ENCODE measurements at places on chromosomes 3 and 15. TPM values are rescaled to one million over a fixed set of nuclear protein-coding genes. Genes with fewer than 3 reads are reported as not detected.

DNA sequence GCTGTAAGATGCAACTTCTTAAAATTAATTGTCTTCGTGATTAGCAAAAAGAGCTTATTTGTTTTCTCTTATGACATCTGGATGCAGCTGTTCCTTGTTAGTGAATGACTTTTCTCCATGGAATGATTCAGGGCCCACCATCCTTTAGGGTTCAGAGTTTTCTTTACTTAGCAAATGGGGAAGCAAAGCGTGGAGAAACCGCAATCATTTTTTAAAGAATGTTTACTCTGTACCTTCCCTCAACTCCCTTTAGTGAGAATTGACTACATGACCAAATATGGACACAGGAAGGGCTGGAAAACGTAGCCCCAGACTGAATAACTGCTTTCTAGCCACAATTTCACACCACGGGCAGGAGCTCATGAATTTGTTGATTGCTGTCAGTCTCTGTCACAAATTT is 130.1 kb downstream of the EDEM1 start:
- no peak for DNase-seq

Gene HYKK
- total RNA-seq = 3.9 TPM

- DNase-seq = no peak
Measured at GRCh38 chr3:32237670-32238452, 619 bp upstream of the CMTM8 start.

GRCh38 chr3:178714925-178715832 is 178.9 kb downstream of the KCNMB2 start:
- DNase-seq = no peak

Gene ISLR
- 0.48 TPM for total RNA-seq

Gene GOLGA8T
- 0.27 TPM for total RNA-seq

Gene IL5RA
- total RNA-seq = not detected

Gene CLPX
- total RNA-seq = 29.6 TPM

Gene BOC
- 3.4 TPM for total RNA-seq

GRCh38 chr15:48842501-48842900 is 31.6 kb upstream of the CEP152 start:
- no peak for DNase-seq

- no peak for DNase-seq
Measured at GRCh38 chr3:72728958-72729467, 119.2 kb downstream of the SHQ1 start.

DNA sequence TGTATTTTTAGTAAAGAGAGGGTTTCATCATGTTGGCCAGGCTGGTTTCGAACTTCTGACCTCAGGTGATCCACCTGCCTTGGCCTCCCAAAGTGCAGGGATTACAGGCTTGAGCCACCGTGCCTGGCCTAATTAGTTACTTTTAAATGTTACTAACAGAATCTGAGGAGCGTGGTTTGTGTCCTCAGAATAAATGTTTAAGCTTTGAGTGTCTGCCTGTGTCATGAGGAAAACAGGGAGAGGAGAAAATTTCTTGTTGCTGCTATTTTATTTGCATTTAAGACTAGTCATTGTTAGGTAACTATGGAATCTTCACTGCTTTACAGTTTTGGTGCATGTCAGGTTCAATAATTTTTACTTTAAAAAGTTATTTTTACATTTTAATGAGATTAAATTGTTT is 68.8 kb downstream of the TCF12 start:
- DNase-seq = no peak

- DNase-seq = no peak
Measured at GRCh38 chr15:24823473-24823872, 131.3 kb upstream of the SNRPN start.

- DNase-seq = no peak
Measured at GRCh38 chr3:71625676-71626075, 42.1 kb upstream of the FOXP1 start.

DNA sequence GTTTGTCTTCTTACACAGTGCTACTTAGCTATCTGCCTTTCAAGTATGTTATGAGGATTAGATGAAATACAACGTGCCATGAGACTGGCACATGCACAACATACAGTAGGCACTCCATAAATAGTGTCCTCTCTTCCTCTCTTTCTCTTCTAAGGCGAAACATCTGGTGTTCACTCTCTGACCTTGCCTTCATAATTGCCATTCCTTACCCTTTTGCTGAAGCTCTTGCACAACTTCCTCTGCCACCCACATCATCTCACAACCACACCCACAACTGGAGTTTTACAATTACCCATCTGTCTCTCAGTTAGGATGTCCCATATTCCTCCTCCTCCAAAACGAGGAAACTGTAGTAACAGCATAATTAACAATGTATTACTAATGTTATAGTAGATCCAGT is 26.4 kb upstream of the ACP3 start:
- DNase-seq = no peak

- DNase-seq = peak; percentile 4
Measured at GRCh38 chr3:9214185-9214584, 35.3 kb downstream of the SRGAP3 start.

DNA sequence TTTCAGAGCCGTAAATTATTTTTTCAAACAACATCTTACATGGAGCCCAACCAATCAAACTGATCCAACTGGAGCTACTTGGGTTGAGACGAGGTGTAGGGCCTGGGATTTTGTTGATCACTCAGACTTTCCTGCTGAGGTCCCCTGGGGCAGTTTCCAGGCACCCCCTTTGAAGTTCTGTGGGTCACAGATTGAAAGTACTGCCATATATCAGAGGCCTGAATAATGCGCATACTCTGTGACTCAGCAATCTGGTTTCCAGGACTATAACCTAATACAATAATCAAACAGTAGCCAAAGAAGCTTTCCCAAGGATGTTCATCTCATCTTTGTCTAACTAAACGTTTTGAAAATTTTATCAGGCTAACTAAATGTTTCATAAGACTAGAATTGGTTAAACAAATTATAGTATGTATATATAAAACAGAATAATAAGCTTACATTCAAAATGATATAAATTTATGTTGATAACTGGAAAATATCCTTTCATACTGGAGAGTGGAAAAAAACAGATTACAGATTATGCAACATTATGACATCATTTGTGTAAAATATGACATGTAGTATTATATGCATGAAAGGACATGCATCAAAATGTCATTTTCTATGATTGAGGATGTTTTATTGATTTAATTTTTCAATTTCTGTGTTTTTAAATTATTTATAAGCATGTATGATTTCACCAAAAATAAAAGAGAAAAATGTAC is 617.1 kb downstream of the NTRK3 start:
- no peak for DNase-seq

- no peak for DNase-seq
Measured at GRCh38 chr15:39596358-39597051, 15.6 kb downstream of the THBS1 start.

Gene FOXB1
- 0.55 TPM for total RNA-seq

GRCh38 chr3:140268610-140269009 is 333.6 kb downstream of the CLSTN2 start:
- DNase-seq = no peak

Gene MUSTN1
- total RNA-seq = not detected

Gene CHL1
- total RNA-seq = 0.27 TPM

DNA sequence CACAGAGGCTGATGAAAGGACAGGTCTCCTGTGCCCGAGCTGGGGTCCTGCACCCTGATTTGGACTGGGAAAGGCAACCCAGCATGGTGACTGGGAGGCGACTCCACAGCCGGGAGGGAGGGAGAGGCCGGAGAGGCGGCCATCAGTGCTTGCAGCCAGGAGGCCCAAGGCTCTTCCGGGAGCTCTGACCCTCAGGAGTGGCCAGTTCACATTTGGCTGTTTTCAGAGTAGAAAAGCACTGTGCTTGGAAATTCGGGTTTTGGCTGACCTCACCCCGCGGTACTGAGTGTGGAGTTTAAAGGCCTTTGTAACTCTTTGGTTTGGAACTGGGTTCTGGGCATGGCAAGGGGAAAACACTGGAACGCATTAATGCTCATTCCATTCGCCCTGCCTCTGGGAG is 31.9 kb downstream of the SMAD6 start:
- DNase-seq = no peak

- DNase-seq = no peak
Measured at GRCh38 chr3:60313951-60314461, 937.2 kb downstream of the FHIT start.

- no peak for DNase-seq
Measured at GRCh38 chr3:156825795-156826143, 384 bp upstream of the LEKR1 start.

Gene RASL12
- total RNA-seq = 0.92 TPM

Gene SCN11A
- 0.27 TPM for total RNA-seq

DNA sequence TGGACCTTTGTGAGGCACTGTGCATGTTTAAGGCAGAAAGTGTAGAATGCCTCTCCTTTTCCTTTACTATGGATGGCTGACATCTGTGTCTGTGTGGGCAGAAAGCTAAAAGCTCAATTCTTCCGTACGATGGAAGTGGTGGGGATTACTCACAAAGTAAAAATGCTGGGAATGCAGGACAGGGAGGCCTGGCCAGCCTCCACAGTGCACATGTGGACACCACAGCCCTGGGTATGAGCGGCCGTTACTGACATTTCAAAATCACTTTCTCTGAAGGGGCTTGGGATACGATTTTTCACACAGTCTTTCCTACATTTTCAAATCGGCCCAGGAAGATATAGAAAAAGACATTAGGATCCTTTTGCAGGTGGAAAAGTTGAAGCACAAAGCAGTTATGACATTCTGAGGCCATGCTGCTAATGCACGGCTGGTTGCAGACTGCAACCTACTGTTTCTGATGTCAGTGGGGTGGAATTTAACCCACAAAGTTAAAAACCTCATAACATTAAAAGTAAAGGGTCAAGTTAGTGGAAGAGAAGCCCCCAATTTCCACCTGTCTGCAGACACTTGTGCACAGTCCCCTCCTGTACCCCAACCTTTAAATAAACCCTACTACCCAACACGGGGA is 27.9 kb downstream of the EHD4 start:
- peak; percentile 80 for DNase-seq

- no peak for DNase-seq
Measured at GRCh38 chr15:40471105-40471807, 472 bp downstream of the CHST14 start.

- DNase-seq = no peak
Measured at GRCh38 chr3:149609595-149609994, 48.2 kb downstream of the WWTR1 start.

DNA sequence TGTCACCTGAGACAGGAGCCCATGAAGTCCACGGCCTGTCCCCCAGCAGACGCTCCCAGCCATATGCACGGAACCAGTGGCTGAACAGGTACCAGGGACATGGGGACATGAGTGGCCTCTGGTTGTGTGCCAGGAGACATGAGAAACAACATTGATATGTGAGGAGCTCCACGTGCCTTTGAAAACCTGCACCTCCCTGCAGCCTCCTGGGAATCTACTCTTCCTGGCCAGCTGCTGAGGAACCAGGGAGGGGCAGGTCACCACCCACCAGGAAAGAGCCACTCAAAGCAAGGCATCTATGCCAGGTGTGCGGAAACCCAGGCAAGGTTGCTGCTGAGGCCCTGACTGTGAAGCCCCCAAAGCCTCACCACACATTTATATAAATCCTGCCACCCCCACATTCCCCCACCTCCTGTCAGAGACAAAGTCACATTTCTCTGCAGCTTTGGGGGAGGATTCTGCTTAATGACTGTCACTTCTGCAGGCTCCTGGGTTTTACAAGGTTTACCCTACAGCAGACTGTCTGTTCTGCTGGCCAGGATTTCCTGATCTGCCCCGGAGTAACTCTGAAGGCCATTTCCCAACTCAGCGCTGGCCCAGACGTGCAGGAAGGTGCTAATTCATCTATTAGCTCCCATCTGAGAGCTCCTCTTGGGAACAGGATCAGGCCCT is 110.8 kb downstream of the ADCY5 start:
- no peak for DNase-seq

DNA sequence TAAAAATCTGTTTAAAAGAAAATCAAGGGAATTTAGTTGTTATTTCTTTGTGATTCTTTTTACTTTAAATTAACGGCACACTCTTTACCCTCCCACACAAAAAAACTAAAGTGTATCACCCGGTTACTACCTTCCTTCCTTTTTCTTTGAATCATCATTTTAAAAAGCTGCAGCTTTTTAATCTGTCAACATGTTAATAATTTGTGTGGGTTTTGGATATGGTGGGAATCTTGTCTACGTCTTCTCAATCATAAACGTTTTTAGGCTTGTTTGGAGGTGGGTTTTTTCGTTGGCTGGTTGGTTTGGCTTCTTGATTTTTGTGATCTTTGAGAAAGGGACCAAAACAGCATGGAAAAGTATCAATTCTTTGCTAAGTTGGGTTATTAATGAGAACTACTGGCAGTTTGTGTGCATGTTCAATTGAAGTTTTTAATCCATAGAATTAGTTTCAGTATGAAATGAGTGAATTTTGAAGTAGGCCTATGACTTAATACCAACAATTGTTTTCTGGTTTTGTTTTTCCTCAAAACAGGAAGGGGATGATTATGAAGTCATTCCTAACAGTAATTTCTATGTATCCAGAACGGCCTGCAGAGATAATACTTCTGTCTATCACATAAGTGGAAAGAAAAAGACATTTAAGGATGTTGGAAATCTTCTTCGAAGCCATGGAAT is 4.5 kb downstream of the SMC4 start:
- DNase-seq = no peak

DNA sequence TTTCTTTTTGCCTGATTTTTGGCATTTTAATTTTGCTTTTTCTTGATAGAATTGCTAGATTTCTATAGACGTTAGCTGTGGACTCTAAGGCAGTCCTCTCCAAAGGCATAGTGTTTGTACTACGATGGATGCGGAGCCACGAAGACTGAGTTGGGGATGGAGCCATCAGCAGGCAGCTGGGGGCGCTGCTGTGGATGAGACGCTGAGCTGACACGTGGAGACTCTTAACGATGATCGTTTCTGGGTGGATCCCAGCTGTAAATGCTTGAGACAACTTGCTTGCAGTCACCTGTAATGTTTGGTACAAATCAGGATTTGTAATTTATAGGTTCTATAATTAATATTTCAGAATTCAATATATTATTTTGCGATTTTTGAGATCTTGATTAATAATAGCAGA is 13.3 kb upstream of the PPP1R2 start:
- no peak for DNase-seq

DNA sequence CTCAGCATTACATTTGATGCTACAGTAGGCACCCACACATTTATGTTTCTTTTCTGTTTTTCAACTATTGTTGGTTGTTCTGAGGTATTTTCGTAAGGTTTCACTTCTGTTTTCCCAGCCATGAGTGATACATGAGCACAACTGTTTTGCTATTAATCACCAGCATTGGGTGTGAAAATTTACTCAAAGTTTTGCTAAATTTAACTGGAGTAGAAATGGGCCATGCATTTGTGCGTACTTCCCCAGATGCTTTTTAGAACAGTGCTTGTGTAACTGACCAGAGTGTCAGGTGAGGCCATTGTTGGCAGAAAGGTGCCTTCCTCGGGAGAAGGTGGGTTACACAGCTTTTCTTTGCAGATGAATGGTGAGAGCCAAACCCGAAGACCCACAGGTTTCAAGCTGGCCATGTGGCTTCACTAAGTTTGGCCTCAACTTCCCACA is 70.4 kb downstream of the ST6GAL1 start:
- no peak for DNase-seq

Gene SPPL2A
- 138 TPM for total RNA-seq
